ENCODE measurements at places on chromosomes 12 and 14. TPM values are rescaled to one million over a fixed set of nuclear protein-coding genes. Genes with fewer than 3 reads are reported as not detected.
A peak's percentile ranks its signal among the peaks of the same experiment; 100 is the strongest.

Gene LIN52
- total RNA-seq, result 6.8 TPM

Gene PLXNC1
- 5.2 TPM for total RNA-seq

Gene ZC2HC1C
- 0.30 TPM for total RNA-seq

Gene MYL2
- total RNA-seq, result not detected

Gene TAS2R13
- total RNA-seq, result 0.59 TPM

Gene MIP
- total RNA-seq, result not detected

Gene LRRC10
- total RNA-seq, result not detected

Gene FIGNL2
- total RNA-seq, result 1.2 TPM

Gene WNT1
- total RNA-seq, result 2.7 TPM

Gene KRT85
- not detected for total RNA-seq

Gene PCNX4
- total RNA-seq, result 17.3 TPM

Gene NDUFA12
- total RNA-seq, result 43.3 TPM

GRCh38 chr14:84750763-84751554 lies 779.0 kb upstream of the FLRT2 start:
- no peak overlapping the region for H3K27ac ChIP-seq
- DNase-seq, result no peak
- H3K36me3 ChIP-seq, result no peaks in the 10 kb centered on the region
- H3K27me3 ChIP-seq, result no peaks in the 10 kb centered on the region
- H3K4me3 ChIP-seq, result no peak overlapping the region

DNA sequence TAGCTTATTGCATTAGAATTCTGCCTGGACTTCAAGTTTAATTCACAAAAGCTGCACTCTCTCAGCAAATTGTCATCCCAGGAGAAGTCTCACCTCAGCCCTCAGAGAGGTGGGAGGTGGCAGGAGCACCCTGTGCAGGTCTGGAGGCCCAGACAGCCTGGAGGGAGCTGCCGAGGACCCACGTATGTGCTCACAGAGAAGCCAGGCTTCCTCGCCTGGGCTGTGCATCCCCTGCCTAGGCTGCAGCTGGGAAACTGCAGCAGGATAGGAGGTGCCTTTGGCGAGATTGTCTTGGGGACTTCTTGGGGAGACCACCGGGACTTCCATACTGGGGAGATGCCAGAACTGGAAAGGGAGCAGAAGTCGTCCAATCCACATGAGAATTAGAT lies 8.8 kb downstream of the CPNE6 start:
- H3K4me1 ChIP-seq, result peaks cover 21% of the 10 kb centered on the region
- DNase-seq, result no peak
- H3K27me3 ChIP-seq, result no peaks in the 10 kb centered on the region
- no peak overlapping the region for H3K27ac ChIP-seq

DNA sequence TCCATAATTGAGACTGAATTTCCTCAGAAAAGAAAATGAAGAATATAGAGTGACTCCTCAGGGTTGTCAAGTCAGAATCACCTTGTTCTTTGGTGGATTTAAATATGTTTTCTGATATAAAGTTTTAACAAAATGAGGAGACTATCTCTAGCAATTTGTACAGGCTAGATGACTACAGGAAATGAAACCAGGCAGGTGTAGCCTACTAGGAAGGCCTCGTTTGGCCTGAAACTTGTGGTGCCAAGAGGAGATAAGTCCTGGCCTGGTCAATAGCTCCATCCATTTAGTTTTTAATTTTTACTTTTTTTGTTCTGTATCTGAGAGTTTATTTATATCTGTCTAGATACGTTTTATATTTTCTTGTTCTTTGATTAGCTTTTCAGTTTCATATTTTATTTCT lies 41.5 kb downstream of the SNAPC1 start:
- H3K36me3 ChIP-seq, result no peaks in the 10 kb centered on the region
- DNase-seq, result no peak
- no peak overlapping the region for H3K4me3 ChIP-seq
- H3K4me1 ChIP-seq, result no peaks in the 10 kb centered on the region
- H3K27me3 ChIP-seq, result no peaks in the 10 kb centered on the region

GRCh38 chr14:99320105-99320572 lies 48.1 kb upstream of the BCL11B start:
- H3K4me3 ChIP-seq, result no peak overlapping the region
- H3K27ac ChIP-seq, result no peak overlapping the region
- H3K27me3 ChIP-seq, result no peaks in the 10 kb centered on the region

- H3K36me3 ChIP-seq, result peaks cover 97% of the 10 kb centered on the region
- no peak for DNase-seq
- no peaks in the 10 kb centered on the region for H3K27me3 ChIP-seq
- H3K27ac ChIP-seq, result no peak overlapping the region
Measured at GRCh38 chr12:119676573-119676972, 8.6 kb downstream of the PRKAB1 start.

- H3K36me3 ChIP-seq, result peaks cover 3% of the 10 kb centered on the region
- peak; percentile 70 for DNase-seq
- no peak overlapping the region for H3K4me3 ChIP-seq
- H3K27ac ChIP-seq, result no peak overlapping the region
- H3K4me1 ChIP-seq, result peaks cover 19% of the 10 kb centered on the region
Measured at GRCh38 chr12:49636979-49637755, 13.8 kb downstream of the PRPF40B start.

GRCh38 chr14:91111443-91111842 lies 2.4 kb upstream of the DGLUCY start:
- no peak for DNase-seq
- H3K36me3 ChIP-seq, result no peaks in the 10 kb centered on the region
- peaks cover 56% of the 10 kb centered on the region for H3K4me1 ChIP-seq
- no peaks in the 10 kb centered on the region for H3K27me3 ChIP-seq
- H3K27ac ChIP-seq, result no peak overlapping the region

- H3K4me1 ChIP-seq, result no peaks in the 10 kb centered on the region
- no peak overlapping the region for H3K27ac ChIP-seq
- H3K4me3 ChIP-seq, result no peak overlapping the region
- H3K36me3 ChIP-seq, result no peaks in the 10 kb centered on the region
Measured at GRCh38 chr14:67704484-67705089, 2.9 kb downstream of the RDH12 start.

DNA sequence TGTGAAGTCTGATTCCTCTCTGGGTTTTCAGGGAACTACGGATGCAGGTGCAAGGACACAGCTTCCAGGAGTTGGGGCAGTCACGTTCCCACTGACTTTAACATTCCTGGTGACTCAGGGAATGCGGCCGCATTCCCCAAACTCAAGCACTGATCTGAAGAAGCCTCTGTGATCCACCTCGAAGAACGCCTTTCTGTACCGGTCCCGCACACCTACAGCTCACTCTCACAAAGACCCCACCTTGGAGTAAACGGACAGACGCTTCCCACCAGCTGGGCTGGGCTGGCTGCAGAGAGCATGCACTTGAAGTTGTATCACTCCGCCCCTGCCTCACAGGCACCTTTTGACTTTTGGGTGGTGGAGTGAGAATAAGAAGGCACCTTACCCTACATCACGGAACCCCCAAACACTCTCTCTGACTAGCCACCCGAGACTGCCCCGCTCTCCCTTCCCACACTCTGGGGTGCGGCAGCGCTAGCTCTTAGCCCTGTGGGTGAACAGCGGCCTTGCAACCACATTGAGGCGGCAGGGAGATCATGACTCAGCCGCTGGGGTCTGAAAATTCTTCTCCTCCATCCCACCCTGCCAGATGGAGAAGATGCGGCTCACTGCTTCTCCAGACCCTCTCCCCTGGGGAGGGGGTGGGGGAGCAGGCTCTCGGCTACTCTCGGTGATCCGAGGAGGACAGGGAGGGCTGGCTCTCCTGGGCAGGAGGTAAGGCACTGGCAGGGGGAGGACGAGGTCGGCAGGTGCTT lies 23.7 kb upstream of the HDAC7 start:
- no peaks in the 10 kb centered on the region for H3K27me3 ChIP-seq
- H3K36me3 ChIP-seq, result no peaks in the 10 kb centered on the region
- no peaks in the 10 kb centered on the region for H3K4me1 ChIP-seq
- no peak for DNase-seq

- DNase-seq, result no peak
- H3K4me3 ChIP-seq, result no peak overlapping the region
- H3K4me1 ChIP-seq, result no peaks in the 10 kb centered on the region
- H3K36me3 ChIP-seq, result no peaks in the 10 kb centered on the region
- no peak overlapping the region for H3K27ac ChIP-seq
- H3K27me3 ChIP-seq, result no peaks in the 10 kb centered on the region
Measured at GRCh38 chr14:22390824-22391461, 198.1 kb downstream of the DAD1 start.

- no peak overlapping the region for H3K27ac ChIP-seq
- H3K4me3 ChIP-seq, result no peak overlapping the region
- no peaks in the 10 kb centered on the region for H3K36me3 ChIP-seq
- no peak for DNase-seq
- H3K4me1 ChIP-seq, result no peaks in the 10 kb centered on the region
Measured at GRCh38 chr12:58313091-58313855, 371.9 kb downstream of the ATP23 start.

GRCh38 chr12:131740626-131741025 lies 29.7 kb downstream of the SFSWAP start:
- no peaks in the 10 kb centered on the region for H3K4me1 ChIP-seq
- no peak overlapping the region for H3K27ac ChIP-seq
- DNase-seq, result no peak
- peaks cover 64% of the 10 kb centered on the region for H3K36me3 ChIP-seq
- H3K4me3 ChIP-seq, result no peak overlapping the region
- no peaks in the 10 kb centered on the region for H3K27me3 ChIP-seq

DNA sequence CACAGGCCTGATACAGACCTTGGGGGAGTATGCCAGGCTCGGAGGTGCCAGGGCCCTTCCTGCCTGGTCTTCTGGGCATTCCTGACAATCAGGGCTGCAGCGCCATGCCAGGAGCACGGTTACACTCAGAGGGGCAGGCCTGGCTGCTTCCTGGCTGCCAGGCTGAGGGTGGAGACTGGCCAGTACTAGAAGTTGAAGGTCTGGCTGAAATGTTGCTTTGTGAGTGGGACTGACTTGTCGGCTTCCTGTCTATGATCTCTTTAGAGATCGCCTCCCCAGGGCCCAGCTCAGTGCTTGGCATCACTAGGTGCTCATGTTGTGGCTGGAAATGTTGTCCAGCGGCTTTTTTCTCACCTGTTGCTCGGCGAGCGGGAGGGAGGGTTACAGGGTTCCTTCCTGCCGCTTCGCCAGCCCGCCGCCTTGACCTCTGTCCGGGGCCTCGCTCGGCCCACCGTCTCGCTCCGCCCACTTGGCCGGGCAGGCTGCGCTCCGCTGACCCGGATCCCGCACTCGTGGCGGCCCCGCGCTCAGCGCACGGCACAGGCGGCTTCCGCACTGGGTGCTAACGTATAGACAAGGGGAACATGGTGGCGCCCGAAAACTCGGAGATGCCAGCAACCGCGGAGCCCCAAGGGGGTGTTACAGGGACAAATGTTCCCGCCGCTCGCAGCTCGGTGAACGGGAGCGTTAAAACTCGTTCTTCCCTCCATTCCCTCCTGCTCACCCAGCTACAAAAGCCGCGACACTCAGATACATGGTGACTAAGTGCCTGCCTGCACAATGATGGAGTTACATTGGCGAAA lies 32.6 kb downstream of the PAPLN start:
- H3K4me1 ChIP-seq, result peaks cover 10% of the 10 kb centered on the region
- DNase-seq, result no peak
- H3K36me3 ChIP-seq, result peaks cover 13% of the 10 kb centered on the region
- no peaks in the 10 kb centered on the region for H3K27me3 ChIP-seq

DNA sequence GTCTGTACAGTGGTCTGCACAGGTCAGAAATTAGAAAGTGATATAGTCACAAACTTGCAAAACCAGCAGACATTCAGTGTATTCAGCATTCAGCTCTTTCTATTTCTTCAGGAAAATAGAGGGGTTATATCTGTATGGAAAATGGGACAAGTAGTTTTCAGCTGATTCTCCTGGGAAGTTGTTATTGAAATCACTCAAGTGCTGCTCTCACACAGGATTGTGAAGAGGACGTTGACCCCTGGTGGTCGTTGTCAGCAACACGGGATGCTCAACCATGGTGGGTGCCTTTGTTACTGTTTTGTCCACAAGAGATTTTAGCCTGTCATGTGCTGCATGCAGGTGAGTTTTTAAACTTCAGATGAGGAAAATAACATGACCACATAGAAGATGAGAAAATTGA lies 981.8 kb downstream of the TMEM121 start:
- H3K4me1 ChIP-seq, result peaks cover 82% of the 10 kb centered on the region
- H3K4me3 ChIP-seq, result no peak overlapping the region
- no peak for DNase-seq
- H3K27me3 ChIP-seq, result no peaks in the 10 kb centered on the region
- peak overlapping the region; percentile 64 for H3K27ac ChIP-seq

- no peaks in the 10 kb centered on the region for H3K36me3 ChIP-seq
- H3K27ac ChIP-seq, result no peak overlapping the region
- no peak for DNase-seq
- no peaks in the 10 kb centered on the region for H3K4me1 ChIP-seq
- H3K27me3 ChIP-seq, result no peaks in the 10 kb centered on the region
Measured at GRCh38 chr12:108592033-108592909, 5.6 kb downstream of the TMEM119 start.

DNA sequence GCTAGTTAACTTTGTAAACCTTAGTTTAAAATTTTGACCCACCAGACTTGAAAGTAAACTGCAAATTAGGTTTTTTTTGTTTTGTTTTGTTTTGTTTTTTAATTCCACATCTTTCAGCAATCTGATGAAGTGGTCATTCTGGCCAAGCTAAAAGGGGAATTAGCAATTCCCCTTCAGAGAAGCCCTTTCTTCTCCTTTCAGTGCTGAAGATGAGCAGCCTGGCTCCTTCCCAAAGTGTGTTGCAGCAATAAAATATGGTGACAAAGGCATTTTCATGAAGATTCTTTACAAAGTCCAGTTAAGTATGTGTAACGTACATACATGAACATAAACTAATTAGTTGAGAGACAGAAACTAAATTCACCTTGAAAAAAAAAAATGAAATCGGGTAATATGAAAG lies 380.1 kb downstream of the NOVA1 start:
- no peak for DNase-seq
- no peak overlapping the region for H3K4me3 ChIP-seq
- no peaks in the 10 kb centered on the region for H3K4me1 ChIP-seq

DNA sequence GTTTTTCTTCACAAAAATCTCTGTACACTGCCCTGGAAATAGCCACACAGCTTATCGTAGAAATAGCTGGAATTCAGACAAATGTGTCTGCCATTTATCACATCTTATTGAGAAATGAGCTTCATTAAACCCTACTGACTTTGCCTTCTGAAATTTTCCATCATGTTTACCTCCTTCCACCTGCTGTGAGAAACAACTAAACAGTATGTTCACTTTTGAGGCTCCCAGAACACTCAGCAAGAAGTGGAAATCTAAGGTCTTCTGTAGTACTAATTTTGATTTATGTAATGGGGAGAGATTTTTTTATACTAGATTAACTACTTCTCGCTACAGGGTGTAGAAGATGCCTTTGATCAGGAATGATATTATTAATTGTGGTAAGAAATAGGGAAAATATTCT lies 268.0 kb downstream of the KCNC2 start:
- H3K27me3 ChIP-seq, result no peaks in the 10 kb centered on the region
- H3K4me3 ChIP-seq, result no peak overlapping the region
- DNase-seq, result no peak
- no peak overlapping the region for H3K27ac ChIP-seq
- no peaks in the 10 kb centered on the region for H3K4me1 ChIP-seq

DNA sequence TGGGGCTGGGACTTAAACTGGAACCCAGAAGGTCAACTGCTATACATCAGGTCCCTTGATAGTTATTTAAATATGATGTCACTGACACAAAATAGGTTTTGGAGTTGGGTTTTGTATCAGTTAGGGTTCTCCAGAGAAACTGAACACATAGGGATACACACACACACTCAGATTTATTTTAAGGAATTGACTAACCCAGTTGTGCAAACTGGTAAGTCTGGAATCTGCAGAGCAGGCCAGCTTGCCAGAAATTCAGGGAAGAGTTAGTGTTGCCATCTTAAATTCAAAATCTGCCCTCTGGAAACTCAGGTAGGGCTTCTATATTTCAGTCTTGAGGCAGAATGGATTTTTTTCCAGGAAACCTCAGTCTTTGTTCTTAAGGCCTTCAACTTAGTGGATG lies 36.9 kb downstream of the MAPK1IP1L start:
- H3K4me3 ChIP-seq, result no peak overlapping the region
- no peaks in the 10 kb centered on the region for H3K27me3 ChIP-seq
- DNase-seq, result no peak
- H3K36me3 ChIP-seq, result no peaks in the 10 kb centered on the region
- peaks cover 9% of the 10 kb centered on the region for H3K4me1 ChIP-seq
- no peak overlapping the region for H3K27ac ChIP-seq
